Activated CD4-positive, alpha-beta T cell treated with anti-CD3 and anti-CD28 coated beads for 36 hours (primary cell): ENCODE measurements at places on chromosomes 7 and 10. TPM values are rescaled to one million over a fixed set of nuclear protein-coding genes. Genes with fewer than 3 reads are reported as not detected.

ABCB4 gene
- not detected for total RNA-seq

ELMO1 gene
- 96.2 TPM for total RNA-seq

CYP17A1 gene
- total RNA-seq, result not detected

GNG11 gene
- not detected for total RNA-seq

MUC12 gene
- 0.34 TPM for total RNA-seq

GRCh38 chr10:2933519-2933918 lies 133.8 kb upstream of the PFKP start:
- no peaks in the 10 kb centered on the region for H3K4me1 ChIP-seq
- DNase-seq, result no peak
- H3K36me3 ChIP-seq, result no peaks in the 10 kb centered on the region
- no peak overlapping the region for H3K27ac ChIP-seq

DNA sequence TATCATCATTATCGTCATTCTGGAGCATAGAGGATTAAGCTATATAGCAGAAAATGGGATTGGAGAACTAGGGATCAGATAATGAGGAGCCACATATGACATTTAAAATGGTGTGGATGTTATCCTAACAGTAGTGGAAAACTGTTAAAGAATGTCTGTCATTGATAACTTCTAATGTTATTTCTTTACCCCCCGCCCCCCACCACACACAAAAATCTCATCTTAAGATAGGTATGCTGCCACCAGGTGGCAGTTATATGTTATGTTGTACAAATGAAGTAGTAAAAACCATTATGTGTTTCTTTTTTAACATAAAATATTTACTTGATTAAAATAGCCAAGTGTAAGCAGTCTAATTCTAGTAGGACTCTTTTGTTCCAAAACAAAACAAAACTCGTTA lies 13.0 kb downstream of the AKAP9 start:
- H3K4me1 ChIP-seq, result peaks cover 19% of the 10 kb centered on the region
- H3K4me3 ChIP-seq, result no peak overlapping the region
- H3K27me3 ChIP-seq, result no peaks in the 10 kb centered on the region
- peaks cover 6% of the 10 kb centered on the region for H3K36me3 ChIP-seq
- H3K27ac ChIP-seq, result no peak overlapping the region
- DNase-seq, result no peak

DNA sequence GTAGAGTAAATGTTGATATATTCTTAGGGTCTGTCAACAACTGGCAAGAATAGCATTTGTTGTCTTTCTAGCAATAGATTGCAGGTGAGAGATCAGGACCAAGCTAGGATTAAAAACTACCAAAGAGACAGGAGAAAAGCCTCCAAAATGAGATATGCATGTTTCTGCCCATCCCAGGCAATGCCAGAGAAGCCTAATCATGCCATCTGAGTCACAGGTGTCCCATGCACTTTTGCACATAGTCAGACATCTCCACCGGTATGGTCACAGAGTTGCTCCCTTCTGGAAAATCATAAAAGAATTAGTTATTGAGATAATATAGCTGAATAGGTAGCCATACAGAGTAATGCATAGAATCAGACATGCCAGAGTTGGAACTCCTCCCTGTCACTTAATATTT lies 50.6 kb downstream of the PDK4 start:
- H3K4me3 ChIP-seq, result no peak overlapping the region
- no peaks in the 10 kb centered on the region for H3K36me3 ChIP-seq
- H3K4me1 ChIP-seq, result no peaks in the 10 kb centered on the region
- no peak overlapping the region for H3K27ac ChIP-seq
- DNase-seq, result no peak

DNA sequence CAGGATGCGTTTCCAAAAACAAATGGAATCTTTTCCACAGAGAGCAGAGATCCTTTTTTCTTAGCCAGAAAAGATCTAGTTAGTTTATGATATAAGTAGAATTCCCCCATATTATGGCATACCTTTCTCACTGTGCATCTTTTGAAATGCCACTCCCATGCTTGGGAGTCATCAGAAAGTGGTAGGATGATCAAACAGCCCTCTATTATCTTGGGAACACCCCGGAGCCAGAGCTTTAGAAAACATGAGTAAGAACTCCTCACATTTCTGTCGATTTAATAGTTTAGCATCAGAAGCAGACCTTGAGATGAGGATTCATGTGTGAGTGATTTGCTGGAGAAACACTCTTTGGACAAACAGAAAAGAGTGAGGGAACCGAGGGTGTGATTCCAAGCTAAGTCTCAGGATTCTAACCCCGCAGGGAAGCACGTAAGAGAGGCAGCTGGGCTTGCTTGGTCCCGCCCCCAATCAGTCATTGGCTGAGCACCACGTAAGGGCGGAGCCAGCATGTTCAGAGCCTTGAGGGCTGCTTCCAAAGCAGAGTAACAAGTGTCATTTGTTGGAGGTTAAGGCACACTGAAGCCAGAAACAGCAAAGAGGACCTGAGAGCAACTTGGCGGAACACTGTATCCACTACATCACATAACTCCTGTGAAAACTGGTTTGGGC lies 43.7 kb upstream of the NXPH1 start:
- no peaks in the 10 kb centered on the region for H3K36me3 ChIP-seq
- no peak overlapping the region for H3K27ac ChIP-seq
- H3K27me3 ChIP-seq, result peaks cover 11% of the 10 kb centered on the region
- H3K4me3 ChIP-seq, result no peak overlapping the region
- peaks cover 6% of the 10 kb centered on the region for H3K4me1 ChIP-seq

GRCh38 chr10:127145173-127145572 lies 51.2 kb downstream of the INSYN2A start:
- H3K4me1 ChIP-seq, result no peaks in the 10 kb centered on the region
- no peak overlapping the region for H3K27ac ChIP-seq
- H3K27me3 ChIP-seq, result no peaks in the 10 kb centered on the region
- DNase-seq, result no peak
- H3K36me3 ChIP-seq, result no peaks in the 10 kb centered on the region
- H3K4me3 ChIP-seq, result no peak overlapping the region

DNA sequence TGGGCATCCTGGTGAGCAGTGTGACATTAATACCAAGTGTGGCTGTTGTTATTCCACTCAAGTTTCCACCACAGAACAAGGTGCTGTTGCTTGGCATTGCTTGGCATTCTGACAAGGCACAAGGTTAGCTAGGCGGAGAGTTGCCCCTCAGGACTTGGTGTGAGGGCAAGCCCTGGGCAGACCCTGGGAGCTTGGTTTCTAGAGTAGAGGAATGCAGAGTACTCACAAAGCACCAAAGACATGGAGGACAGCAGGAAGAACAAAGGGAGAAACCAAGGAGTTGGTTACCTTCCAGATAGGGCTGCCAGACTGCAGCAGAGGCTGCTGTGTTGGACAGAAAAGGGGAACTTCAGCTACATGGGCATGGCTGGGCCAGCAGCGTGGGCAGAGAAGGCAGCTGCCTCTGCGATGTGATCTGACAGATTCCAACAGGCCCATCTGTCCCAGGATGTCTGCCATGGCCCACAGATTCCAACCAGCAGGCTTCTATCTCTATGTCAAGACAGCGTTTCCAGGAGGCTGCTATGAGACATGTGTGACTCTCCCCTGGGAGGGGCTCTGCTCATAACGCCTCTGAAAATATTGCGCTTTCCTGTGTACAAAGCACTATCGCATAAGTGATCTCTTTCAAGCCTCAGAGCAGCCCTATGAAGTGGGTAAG lies 1.8 kb downstream of the GOLGA7B start:
- peak; percentile 49 for DNase-seq
- peaks cover 35% of the 10 kb centered on the region for H3K4me1 ChIP-seq
- H3K4me3 ChIP-seq, result no peak overlapping the region
- peak overlapping the region; percentile 45 for H3K27ac ChIP-seq

DNA sequence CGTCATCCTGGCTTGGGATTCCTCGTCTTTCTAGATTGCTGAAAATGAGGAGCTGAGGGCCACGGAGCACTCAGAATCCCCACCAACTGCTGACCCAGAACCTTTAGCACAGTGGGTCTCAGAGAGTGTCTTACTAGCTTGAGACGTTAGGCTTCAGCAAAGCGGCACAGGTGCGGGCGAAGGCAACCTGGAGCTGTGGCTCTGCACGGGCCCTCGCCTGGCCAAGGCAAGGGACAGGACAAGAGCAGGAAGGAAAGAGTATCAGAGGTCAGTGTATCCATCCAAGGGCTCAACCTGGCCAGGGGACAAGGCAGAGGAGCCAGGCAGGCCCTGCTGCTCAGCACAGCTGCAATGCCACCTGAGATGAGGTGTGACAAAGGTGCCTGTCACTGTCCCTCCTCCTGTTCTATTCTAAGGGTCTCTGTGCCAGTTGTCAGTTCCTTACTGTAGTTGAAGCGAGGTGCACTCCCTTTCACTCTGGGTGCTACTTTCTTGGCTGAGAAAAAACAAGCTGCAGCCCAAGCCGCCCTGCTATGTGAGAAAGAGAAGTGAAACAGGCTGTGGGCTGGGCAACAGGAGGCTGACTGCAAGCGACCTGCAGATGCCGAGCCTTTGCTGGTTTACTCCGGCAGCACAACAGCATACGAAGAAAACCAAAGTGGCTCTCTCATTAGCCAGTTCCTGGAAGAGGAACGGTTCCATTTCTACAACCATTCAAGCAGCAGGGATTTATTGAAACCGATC lies 33.3 kb upstream of the KDM7A start:
- peak; percentile 83 for DNase-seq
- H3K27ac ChIP-seq, result peak overlapping the region; percentile 88
- H3K27me3 ChIP-seq, result no peaks in the 10 kb centered on the region
- no peaks in the 10 kb centered on the region for H3K36me3 ChIP-seq
- H3K4me1 ChIP-seq, result peaks cover 80% of the 10 kb centered on the region
- peak overlapping the region; percentile 2 for H3K4me3 ChIP-seq

- H3K36me3 ChIP-seq, result no peaks in the 10 kb centered on the region
- H3K27me3 ChIP-seq, result peaks cover 26% of the 10 kb centered on the region
- DNase-seq, result peak; percentile 75
Measured at GRCh38 chr10:93813507-93814465, 56.0 kb downstream of the LGI1 start.

GRCh38 chr7:116633131-116633988 lies 38.6 kb upstream of the MET start:
- H3K4me3 ChIP-seq, result no peak overlapping the region
- no peak overlapping the region for H3K27ac ChIP-seq
- no peaks in the 10 kb centered on the region for H3K4me1 ChIP-seq
- no peak for DNase-seq

- no peak overlapping the region for H3K27ac ChIP-seq
- H3K4me3 ChIP-seq, result no peak overlapping the region
- no peaks in the 10 kb centered on the region for H3K36me3 ChIP-seq
- H3K27me3 ChIP-seq, result no peaks in the 10 kb centered on the region
- H3K4me1 ChIP-seq, result no peaks in the 10 kb centered on the region
Measured at GRCh38 chr7:15033039-15033438, 130.5 kb upstream of the DGKB start.

DNA sequence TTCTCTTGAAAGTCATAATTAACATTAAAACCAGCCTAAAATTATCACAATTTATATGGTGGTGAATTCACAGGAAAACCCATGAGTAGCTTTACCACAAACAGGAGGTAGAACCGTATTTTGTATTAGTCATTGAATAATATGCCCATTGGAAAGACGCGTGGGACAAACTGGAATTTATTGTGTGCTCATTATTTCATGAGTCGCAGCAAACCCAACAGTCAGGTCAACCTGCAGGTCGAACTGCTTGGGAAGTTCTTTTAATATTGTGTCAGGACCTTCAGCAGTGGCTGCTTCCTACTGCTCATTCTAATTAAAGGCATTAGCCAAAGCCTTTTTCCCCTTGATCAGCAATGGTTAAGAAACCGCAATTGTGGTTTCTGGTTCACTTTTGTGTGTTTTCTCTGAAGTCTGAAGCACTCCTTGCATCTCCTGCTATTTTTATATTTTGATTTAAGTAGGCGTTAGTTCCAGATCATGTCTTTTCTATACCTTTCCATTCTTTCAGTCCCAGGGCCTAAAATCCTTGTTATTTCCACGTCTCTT lies 100.1 kb downstream of the RAB11FIP2 start:
- no peaks in the 10 kb centered on the region for H3K36me3 ChIP-seq
- no peak overlapping the region for H3K27ac ChIP-seq
- H3K27me3 ChIP-seq, result peaks cover 12% of the 10 kb centered on the region
- no peak overlapping the region for H3K4me3 ChIP-seq
- no peak for DNase-seq
- no peaks in the 10 kb centered on the region for H3K4me1 ChIP-seq

DNA sequence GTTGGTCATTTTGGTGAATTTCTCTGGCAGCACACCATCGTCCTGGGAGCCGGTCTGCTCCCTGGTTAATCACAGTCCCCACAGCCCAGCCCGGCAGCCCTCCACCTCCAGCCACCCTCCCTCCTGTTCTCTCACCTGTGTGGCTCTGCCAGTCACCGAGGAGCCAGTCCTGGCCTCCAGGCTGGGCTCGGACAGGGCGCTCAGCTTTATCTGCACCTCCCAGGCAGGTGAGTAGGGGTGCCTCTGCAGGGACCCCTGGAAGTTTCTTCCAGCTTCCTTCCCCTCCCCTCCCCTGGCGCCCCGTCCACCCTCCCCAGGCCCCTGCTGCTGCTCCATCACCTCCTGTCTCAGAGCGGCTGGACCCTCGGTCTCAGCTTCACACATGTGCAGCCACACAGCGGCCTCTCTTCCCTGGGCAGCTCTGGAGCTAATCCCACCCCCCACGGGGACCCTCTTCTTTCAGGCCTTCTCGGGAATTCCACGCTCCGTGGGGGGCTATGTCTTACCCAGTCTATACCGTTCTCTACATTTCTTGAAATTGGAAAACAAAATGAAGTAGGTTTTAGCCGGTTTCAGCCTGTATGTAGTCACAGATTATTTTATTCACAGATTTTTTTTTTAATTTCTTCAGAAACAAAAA lies 213.9 kb upstream of the PPP2R2D start:
- H3K27me3 ChIP-seq, result peaks cover 3% of the 10 kb centered on the region
- no peak overlapping the region for H3K4me3 ChIP-seq
- no peak overlapping the region for H3K27ac ChIP-seq
- H3K36me3 ChIP-seq, result no peaks in the 10 kb centered on the region

GRCh38 chr7:13982940-13983677 lies 6.4 kb downstream of the ETV1 start:
- H3K27ac ChIP-seq, result no peak overlapping the region
- H3K4me1 ChIP-seq, result no peaks in the 10 kb centered on the region
- no peak for DNase-seq
- peaks cover 2% of the 10 kb centered on the region for H3K27me3 ChIP-seq

GRCh38 chr10:71150796-71151195 lies 61.6 kb upstream of the UNC5B start:
- H3K27ac ChIP-seq, result no peak overlapping the region
- H3K27me3 ChIP-seq, result no peaks in the 10 kb centered on the region
- H3K36me3 ChIP-seq, result no peaks in the 10 kb centered on the region
- H3K4me3 ChIP-seq, result no peak overlapping the region
- H3K4me1 ChIP-seq, result no peaks in the 10 kb centered on the region

- H3K27me3 ChIP-seq, result peaks cover 7% of the 10 kb centered on the region
- no peaks in the 10 kb centered on the region for H3K36me3 ChIP-seq
- no peak overlapping the region for H3K4me3 ChIP-seq
- DNase-seq, result no peak
- H3K27ac ChIP-seq, result no peak overlapping the region
Measured at GRCh38 chr10:101559596-101560297, 28.3 kb downstream of the POLL start.

DNA sequence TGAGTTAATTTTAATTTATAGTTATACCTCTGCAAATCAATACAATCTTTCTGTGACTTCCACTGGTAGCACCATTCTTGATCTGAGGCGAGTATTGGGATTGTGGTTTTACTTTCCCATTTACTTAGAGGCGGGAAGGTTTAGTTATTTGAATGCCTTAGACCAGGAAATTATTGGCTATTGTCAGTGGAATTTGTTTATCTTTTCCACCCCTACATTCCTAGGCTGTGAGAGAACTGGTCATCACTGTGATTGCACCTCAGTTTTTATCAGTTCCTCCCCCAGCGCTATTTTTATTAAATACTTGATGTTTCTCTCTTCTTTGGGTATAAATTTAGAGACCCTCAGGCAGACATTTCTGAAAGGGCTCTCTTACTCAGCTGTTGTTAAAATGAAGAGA lies 29.9 kb downstream of the CDK14 start:
- H3K4me3 ChIP-seq, result no peak overlapping the region
- H3K36me3 ChIP-seq, result no peaks in the 10 kb centered on the region
- H3K27me3 ChIP-seq, result no peaks in the 10 kb centered on the region
- DNase-seq, result no peak
